ENCODE measurements at places on chromosomes 7 and 10. TPM values are rescaled to one million over a fixed set of nuclear protein-coding genes. Genes with fewer than 3 reads are reported as not detected.

GRCh38 chr7:18700147-18700546 lies 204.6 kb downstream of the HDAC9 start:
- no peak for DNase-seq

CLCN1 gene
- not detected for total RNA-seq

SAMD9 gene
- total RNA-seq: 12.5 TPM

DNA sequence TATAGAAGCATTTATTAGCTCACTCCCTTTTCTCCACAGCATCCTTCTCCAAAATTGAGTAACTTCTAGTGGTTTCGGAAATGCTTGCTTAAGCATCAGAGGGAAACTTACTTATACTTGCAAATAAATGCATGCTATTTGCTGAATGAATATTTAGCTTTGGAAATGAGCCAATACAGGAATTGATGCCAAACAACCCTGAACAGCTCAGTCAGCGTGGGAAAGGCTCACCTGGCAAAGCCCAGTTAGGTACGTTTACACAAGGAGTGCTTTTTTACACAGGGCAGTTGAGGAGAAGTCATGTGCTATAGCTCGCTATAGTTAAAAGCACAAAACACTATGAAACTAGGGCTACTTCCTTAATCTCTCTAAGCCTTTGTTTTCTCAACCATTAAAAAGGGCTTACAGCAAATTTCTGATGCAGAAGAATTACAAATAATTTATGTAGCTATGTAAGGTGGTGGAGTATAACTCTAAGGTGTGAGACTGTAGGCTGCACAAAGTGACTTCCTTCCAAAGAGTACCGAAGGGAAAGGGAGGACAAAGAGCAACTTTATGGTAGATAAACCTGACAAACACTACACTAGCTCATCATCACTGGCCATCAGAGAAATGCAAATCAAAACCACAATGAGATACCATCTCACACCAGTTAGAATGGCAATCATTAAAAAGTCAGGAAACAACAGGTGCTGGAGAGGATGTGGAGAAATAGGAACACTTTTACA lies 498.2 kb downstream of the PHTF2 start:
- no peak for DNase-seq

DNA sequence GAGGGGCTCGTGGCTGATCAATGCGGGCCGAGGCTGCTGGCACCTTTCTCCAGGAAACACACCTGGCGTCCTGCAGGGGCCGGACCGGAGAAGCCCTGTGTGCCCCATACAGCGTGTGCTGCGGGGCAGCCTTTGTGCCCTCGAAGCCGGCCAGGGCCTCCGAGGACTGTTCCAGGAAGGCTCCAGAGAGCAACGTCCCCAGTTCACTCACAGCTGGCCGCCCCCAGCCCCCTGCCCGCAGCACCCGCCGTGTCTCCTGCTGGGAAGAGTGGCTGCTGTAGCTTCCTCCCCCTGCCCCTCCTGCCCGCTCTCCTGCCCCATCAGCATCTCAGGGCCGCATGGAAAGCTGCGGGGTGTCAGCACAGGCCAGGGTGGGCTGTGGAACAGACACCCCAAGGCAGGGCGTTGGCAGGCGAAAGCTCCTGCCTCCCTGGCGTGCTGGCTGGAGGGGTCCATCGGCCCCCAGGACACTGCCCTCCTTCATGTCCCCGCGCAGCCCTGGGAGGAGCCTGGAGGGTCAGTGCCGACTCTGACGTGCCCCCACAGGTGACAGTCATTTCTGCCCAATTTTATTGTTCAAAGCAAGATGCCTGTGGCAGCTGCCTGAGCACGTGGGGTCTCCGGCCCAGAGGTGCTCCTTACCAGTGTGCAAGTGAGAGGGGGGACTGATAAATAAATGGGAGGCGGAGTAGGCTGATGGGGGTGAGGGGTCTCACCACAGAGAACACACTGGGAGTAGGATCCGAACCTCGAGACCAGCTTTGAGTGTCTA lies 95.8 kb upstream of the DIP2C start:
- no peak for DNase-seq

DNA sequence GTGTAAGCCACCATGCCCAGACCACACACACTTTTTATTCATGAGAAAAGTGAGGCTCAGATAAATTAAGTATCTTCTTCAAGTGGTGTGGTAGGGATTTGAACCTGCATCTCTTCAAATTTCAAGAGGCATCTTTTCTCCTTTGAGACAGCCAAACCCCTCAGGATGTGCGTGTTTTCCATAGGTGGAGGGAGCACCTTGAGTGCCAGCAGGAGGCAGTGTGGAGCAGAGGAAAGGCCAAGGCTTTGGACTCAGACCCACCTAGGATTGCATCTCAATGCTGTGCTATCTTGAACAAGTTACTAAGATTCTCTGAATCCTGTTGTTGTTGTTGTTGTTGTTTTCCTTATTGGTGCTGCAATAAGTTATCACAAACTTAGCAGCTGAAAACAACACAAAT lies 40.2 kb upstream of the MYL10 start:
- DNase-seq: no peak

DNA sequence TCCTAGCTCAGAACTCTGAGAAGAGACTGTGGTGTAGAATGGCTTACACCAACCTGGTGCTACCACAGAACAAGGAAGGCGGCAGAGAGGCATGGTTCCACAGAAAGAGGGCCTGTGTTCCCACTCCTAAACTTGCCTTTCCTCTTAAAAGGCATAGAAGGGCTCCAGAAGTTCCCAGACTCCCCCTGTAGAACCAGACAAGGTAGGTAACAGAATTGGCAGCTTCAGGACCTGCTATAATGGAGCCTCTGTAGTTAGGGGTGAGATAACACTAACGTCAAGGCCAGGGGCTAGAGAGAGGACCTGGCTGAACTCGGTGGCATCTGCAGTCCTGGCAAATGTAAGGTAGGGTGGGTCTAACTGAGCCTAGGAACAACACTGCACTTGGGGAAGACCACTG lies 26.7 kb upstream of the SGMS1 start:
- no peak for DNase-seq

RELN gene
- 1,451 TPM for total RNA-seq

DNA sequence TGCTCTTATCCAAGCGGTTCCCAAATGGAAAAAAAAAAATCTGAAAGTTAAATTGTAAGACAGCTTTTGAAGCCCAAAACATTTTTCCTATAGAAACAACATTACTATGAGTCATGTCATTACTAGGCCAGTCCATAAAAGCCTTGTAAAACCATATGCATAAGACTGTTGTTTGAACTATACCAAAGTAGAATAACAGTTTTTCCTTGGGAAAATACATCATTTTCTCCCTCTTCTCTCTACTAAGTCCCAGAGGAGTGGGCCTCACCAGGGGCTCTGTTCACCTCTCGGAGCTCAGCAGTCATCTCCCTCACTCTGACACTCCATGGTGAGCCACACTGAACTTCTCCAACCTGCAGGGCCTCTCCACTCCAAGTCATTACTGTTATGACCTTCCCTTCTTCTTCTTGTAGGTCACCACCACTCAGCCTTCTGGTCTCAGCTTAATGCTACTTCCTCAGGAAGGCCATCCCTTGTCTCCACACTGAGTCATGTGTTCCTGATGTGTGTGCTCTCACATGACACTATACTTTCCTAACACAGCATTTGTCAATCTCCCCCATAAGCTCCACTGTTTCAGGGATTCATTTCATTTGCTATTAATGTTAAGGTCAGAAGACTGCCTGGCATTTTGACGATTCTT lies 32.5 kb downstream of the ZNF438 start:
- DNase-seq: peak; percentile 94

GRCh38 chr7:66296557-66296956 lies 91.4 kb downstream of the TPST1 start:
- no peak for DNase-seq

EN2 gene
- not detected for total RNA-seq

SORCS1 gene
- total RNA-seq: not detected

- DNase-seq: no peak
These were observed 50.8 kb downstream of the RBM20 start for GRCh38 chr10:110694820-110695538.

SCIN gene
- total RNA-seq: not detected

GRCh38 chr10:67779465-67780203 lies 58.4 kb downstream of the DNAJC12 start:
- DNase-seq: peak; percentile 87

- DNase-seq: no peak
These were observed 68.2 kb downstream of the ELAPOR2 start for GRCh38 chr7:86991093-86991769.

TRUB1 gene
- 13.1 TPM for total RNA-seq

Data from lung microvascular endothelial cell (primary cell).